ENCODE measurements at places on chromosomes 6 and 20.

- DNase-seq, result no peak
These were observed 11.5 kb upstream of the IPCEF1 start for GRCh38 chr6:154367839-154368695.

- peak; percentile 76 for DNase-seq
These were observed 25.3 kb downstream of the BFSP1 start for GRCh38 chr20:17505636-17506517.

DNA sequence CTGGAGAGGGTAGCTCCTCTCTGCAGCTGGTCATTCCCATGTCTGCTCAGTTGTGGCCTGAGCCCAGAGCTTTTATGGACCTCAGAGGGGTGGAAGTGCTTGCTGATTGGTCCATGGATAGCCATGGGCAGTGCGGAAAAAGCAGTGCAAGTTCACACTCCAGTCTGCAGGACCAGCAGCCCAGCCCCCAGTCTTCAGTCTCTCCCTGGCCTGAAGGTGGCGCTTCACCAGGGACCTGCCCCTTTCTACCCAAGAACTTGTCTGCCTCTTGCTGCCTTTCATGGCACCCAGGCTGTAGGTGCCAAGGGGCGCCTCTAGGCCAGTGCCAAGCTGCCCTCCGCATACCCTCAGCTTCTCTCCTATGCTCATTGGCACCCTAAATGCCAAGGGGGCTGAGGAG lies 91.0 kb downstream of the TBXT start:
- DNase-seq, result no peak

DNA sequence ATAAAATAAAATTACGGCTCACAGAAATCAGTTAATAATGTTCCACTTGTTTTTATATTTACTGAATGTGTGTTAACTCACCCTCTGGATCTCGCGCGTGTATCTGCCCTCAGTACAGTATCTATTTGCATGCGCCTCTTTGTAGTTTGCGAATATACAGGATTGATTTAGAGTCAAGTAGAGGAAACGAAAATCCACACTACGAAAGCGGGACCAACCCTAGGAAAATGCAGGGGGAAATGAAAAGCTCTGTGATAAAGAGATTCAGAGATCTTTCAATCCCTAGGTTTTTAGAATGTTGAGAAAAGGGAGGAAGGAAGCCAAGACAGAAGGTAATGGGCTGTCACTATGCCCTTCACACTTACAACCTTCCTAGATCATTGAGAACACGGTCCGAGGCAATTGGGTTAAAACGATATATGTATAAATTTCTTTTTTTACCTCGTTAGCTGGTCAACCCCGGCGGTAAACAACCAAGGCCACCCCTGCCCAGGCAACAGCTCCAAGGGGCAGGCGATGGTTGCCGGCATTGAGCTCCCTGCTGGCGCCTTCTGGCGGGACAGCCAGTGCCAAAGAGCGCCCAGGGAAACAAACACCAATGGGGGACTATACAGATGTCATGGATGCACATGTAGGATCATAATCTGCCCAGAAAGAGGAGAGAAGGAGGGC lies 792 bp upstream of the FUT9 start:
- DNase-seq, result no peak

DNA sequence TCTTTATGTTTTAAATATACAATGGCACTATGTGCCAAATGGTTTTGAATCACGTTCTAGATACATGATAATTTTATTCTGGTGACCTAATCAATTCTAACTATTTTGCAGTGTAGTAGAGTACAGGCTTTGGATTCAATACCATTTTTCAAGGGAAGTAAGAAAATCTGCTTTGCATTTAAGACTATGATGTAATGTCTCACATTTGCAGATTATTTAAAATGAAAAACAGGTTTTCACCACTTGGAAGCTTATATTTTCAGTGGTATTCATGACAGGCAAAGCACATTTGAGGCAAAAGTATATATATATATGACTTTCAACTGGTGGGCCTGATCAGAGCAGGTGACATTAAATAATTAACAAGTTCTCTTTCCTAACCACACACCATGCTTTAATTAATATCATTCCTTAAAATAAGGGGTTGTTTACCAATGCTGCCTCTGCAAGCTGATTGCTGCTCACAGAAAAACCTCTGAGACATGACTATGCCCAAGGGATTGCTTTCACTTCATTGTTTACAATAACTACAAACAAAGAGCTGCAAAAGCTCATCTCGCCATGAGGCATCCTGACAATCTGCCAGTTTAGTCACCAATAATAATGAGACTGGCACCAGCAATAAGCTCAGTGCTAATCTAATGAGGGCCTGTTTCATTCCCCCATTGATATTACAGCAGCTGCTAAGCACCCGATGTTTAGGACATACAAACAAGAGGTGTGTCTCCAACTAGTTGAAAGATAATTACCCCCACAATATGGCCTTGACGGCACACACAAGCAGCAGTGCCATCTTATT lies 1176.0 kb upstream of the GJE1 start:
- no peak for DNase-seq

DNA sequence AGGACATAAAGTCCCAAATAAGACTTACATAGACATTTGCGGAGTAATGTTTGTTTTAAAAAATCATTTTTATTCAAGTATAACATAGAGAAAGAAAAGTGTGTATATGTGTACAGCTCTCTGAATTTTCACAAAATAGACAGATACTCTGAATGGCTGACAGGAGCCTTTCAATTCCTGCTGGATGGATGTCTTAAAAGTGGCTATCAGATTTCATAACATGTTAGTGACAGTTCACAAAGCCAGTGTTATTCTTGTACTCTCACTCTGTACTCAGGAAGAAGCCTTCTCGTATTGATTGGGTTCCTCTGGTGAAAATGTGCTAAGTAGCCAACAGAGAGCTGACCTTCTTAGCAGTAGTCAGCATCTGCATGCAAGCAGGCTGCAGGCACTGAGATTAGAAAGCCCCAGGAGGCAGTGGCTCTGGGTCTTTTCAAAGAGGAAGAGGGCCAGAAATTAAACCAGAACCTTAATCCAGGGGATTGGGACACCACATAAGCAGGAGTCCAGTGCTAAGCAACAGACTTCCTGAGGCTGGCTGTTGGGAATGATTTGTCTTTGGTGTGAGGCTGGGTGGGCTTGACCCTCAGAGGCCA lies 19.7 kb downstream of the SLC17A4 start:
- DNase-seq, result no peak
